ENCODE measurements at places on chromosomes 13 and 19.
A peak's percentile ranks its signal among the peaks of the same experiment; 100 is the strongest.

GRCh38 chr13:75402787-75403186 lies 79.2 kb downstream of the TBC1D4 start:
- DNase-seq, result no peak

GRCh38 chr13:99015606-99016490 lies 38.0 kb upstream of the DOCK9 start:
- DNase-seq, result no peak

GRCh38 chr13:43297967-43298678 lies 274.7 kb downstream of the DNAJC15 start:
- DNase-seq, result no peak

GRCh38 chr13:83733293-83733692 lies 149.0 kb downstream of the SLITRK1 start:
- no peak for DNase-seq

GRCh38 chr13:91904597-91904996 lies 506.2 kb downstream of the GPC5 start:
- no peak for DNase-seq

DNA sequence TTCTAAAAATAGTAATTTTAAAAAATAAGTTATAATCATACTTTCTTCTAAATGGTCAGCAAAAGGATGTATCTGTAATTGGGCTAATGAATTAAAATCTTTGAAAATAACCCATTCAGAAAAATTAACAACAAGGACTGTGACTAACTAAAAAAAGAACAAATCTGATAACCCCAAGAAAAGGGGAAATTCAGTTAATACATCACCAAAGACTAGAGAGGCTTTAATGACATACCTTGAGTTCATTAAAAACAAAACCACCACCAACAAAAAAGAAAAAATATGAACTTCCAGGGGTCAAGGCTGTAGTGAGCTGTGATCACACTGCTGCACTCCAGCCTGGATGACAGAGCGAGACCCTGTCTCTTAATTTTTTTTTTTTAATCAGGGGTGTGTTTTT lies 121.8 kb downstream of the TBC1D4 start:
- DNase-seq, result no peak

DNA sequence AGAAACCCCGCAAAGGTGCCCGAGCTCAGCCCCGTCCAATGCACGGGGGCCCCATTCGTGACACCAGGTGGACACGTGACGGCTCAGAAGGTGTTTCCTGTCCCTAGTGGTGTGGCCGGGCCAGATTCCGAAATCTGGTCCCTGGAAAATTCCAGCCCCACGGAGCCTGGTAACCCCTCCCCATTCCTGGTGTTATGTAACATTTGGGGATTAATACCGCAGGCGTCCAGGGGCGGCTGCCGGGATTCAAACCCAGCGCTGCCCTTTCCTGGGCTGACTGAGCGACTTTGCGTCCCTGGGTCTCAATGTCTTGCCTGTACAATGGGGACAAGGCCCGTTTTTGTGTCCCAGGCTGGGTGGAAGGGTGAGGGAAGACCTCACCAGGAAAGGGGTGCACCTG lies 1.0 kb upstream of the PLK5 start:
- no peak for DNase-seq

DNA sequence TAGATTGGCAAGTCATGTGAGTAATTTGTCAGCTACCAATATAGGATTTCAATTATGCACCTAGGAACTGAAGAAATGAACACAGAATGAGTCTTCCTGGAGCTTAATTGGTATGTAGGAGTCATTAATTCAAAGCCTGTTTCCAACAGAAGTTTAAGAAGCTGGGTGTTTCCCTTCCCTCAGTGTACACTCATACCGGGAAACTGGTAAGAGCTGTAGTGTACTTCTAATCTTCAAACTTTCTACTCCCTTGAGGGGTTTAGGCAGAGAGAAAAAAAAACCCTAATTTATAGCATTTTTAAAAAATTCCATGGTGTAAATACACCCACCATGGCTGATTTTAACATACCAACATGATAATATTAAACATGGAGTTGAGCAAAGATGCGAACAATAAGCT lies 665.7 kb upstream of the SLITRK5 start:
- no peak for DNase-seq

GRCh38 chr19:54160182-54160811 lies 776 bp upstream of the LENG1 start:
- no peak for DNase-seq

DNA sequence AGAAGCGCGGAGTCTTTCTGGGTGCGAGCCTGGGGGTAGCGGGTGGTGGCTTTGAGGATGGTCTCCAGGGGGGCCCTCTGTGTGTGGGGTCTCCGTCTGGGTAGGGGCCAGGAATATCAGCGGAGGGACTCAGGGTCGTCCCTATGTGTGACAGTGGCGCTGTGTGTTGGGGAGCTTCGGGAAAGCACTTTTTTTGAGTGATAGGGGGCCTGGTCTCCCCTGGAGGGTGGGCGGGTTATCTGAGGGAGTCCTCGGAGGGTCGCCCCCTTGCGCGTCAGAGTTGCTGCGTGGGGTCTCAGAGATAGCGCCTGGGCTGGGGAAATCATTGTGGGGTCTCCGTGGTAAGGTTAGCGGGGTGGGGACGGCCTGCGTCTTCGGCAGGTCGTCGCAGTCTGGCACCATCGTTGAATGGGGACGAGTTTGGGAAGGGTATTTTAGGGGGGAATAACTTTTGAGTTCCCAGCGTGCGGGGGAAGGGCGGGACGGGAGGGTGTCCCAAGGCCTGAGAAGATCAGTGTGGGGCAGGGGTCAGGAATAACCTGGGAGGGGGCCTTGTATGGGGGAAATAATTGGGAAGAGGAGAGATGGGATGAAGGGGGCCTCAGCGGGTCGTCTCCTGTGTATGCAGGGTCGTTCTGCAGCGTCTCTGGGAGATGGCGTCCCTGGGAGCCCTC lies 857 bp downstream of the IER2 start:
- DNase-seq, result peak; percentile 17

DNA sequence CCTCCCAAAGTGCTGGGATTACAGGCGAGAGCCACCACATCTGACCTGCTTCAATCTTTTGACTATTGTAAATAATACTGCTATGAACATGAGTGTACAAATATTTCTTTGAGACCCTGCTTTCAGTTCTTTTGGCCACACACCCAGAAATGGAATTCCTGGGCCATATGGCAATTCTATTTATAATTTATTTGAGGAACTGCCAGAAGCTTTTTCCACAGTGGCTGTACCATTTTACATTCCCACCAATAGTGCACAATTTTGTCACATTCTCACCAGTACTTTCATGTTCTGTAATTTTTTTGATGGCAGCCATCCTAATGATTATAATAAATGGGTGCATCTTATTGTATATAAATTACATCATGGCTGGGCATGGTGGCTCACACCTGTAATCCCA lies 13.7 kb upstream of the FCER2 start:
- DNase-seq, result no peak

DNA sequence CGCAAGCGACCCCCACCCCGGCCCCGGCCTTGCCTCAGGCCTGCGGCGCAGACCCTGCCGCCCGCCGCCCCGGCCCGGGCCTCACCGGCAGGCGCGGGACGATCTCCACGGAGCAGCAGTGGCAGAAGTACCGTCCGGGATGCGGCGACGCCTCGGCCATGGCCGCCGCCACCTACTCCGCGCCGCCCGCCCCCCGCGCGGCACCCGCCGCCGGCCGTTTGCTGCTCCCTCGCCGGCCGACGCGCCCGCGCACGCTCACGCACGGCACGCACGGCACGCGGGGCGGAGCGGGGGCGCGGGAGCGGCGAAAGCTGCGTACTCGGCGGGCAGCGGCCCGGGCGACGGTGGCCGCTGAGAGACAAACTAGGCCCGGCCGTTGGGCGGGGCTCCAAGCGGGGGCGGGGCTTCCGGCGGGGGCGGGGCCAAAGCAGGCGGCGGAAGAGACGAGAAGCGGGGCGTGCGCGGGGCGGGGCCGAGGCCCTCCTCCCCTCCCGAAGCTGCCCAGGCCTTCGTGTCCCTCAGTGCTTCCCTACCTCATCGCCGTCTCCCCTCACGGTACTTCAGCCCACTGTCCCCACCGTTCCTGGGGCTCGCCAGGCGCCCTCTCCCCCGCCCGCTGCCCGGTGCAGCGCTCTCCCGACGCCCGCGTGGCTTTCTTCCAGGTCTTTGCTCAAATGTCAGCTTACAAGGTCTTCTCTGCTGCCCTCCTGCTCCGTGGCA lies at the start of gene RNF126:
Gene RNF126 (minus strand): TSS at position 253 of the 720 bp plus-strand sequence. CDS start 93 bp downstream, at position 160.
- peak; percentile 90 for DNase-seq

- no peak for DNase-seq
These were observed 23.0 kb downstream of the NFIC start for GRCh38 chr19:3389446-3389778.

GRCh38 chr13:103081435-103081834 lies 15.2 kb upstream of the SLC10A2 start:
- no peak for DNase-seq

DNA sequence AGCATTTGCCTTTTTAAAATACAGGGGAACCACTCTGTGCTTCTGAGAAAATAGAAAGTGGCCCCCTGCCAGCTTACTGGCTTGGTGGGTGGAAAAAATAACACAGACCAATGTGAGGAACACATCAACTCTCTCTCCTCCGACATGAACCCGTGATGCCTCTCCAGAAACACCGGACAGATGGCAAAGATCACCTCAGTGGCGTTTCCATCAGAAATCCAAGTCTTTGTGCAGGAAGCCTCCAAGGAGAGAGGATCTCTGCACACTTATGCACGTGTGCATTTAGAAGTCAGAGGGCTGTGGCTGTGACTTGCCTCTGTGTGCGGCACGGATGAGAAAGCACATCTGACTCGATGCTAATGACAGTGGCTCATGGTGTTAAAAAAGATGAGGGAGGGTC lies 112.3 kb upstream of the KLF12 start:
- no peak for DNase-seq

GRCh38 chr13:76656500-76656899 lies 229.7 kb downstream of the KCTD12 start:
- DNase-seq, result no peak

DNA sequence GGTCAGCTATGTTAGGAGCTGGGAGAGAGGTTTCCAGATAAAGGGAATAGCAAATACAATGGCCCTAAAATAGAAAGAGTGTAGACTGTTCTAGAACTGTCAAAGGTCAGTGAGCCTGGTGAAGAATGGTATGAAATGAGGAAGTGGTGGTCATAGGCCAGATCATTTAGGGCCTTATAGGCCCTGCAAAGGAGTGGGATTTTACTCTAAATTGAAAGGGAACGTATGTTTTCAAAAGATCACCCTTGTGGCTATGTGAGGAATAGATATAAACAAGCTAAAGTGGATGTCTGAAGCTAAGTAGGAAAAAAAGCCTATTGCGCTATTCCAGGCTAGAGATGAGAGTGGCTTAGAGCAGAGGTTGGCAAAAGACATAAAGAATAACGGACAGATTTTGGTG lies 70.7 kb upstream of the TDRD3 start:
- DNase-seq, result no peak

DNA sequence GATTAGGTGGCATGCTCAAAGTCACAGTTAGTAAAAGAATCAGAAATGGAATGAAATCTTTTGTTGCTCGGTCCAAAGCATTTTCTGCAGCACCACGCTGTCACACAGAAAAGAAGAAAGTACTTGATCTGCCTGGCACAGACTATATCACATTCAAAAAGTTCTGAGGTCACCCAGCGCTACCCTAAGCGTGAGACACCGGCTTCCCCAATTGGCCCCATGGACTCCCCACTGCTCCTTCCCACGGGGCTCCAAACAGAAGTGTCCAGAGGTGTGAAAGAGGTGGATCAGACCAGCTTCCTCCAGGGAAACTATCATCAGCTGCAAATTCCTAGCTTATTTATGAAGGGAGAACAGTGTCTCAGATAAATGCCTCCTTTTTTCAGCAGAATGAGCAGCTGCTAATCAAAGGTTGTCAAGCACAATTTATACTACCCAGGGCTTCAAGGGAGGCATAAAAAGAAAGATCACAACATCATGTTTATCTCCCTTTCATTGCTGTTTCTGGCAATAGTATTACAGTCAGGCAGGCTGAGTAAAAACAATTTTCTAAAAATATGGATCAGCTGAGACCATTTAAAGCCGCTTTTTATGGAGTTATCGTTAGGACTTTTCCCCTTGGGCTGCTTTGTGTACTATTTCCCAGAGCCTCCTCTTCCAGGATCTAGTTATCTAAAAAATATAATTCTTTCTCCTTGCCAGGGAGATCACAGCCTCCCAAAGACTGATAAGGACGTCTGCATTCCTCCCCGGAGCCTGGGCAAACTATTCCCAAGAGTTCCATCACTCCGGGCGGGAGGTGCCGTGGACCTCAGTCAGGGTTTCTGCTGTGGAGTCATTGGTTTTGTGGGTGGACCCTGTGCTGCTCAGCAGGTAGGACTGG lies 208.0 kb downstream of the LHFPL6 start:
- no peak for DNase-seq

DNA sequence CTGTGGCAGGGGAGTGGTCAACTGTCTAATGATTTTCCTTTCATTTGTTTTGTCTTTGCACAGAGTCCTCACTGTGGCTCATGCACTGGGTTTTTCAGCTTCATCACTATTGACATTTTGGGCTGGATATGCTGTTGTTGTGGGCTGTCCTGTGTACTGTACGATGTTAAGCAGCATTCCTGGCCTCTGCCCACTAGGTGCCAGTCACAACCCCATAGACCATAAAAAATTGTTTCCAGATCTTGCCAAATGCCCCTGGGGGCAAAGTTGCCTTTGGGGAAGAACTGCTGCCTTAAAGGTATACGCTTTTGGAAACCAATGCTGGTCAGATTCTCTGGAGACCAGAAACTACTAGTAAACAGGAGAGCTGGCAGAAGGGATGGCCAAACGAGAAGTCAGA lies 310.4 kb downstream of the SPRY2 start:
- DNase-seq, result no peak

DNA sequence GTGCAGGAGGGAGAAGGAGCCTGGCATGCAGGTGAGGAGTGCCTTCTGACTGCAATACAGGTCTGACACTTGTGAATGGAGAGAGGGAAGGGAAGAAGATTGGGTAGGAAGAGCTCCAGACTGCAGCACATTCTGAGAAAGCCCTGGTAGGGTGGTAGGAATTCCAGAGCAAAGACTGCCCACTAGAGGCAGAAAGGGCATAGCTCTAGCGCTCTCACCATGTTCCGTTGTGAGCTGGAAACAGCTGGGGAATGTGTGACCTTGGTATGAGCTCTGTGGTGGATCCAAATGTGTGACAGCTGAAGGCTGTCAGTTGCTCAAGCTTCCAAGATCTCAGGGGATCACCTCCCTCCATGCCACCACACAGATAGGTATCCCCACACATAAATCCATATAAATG lies 2.9 kb upstream of the MTUS2 start:
- DNase-seq, result no peak

Data from activated CD8-positive, alpha-beta memory T cell treated with anti-CD3 and anti-CD28 coated beads for 48 hours (primary cell).